ENCODE measurements at places on chromosomes 12 and 14.

DNA sequence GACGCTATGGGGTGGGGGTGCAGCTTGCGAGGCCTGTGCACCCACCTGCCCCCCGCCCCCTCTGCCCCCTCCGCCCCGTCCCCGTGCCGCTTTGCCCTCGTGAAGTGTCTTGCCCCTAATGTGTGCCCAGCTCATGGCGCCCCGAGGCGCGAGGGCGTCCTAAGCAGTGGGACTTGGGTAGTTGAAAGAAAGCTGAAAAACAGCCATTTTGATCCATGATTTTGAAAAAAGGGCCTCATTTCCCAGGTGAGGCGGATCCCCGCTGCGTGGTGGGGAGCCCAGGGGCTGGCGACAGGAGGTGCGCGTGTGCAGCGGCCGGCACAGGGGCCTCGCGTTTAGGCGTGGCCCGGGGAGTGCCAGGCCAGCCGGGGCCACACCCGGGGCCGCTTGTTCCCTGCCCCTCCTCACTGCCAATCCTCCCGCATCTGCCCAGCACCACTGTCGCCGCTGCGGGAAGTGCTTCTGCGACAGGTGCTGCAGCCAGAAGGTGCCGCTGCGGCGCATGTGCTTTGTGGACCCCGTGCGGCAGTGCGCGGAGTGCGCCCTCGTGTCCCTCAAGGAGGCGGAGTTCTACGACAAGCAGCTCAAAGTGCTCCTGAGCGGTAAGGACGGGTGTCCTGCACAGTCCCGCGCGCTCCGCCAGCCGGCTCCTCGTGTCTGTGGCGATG is 11.8 kb downstream of the ZFYVE21 start:
- no peak for DNase-seq

DNA sequence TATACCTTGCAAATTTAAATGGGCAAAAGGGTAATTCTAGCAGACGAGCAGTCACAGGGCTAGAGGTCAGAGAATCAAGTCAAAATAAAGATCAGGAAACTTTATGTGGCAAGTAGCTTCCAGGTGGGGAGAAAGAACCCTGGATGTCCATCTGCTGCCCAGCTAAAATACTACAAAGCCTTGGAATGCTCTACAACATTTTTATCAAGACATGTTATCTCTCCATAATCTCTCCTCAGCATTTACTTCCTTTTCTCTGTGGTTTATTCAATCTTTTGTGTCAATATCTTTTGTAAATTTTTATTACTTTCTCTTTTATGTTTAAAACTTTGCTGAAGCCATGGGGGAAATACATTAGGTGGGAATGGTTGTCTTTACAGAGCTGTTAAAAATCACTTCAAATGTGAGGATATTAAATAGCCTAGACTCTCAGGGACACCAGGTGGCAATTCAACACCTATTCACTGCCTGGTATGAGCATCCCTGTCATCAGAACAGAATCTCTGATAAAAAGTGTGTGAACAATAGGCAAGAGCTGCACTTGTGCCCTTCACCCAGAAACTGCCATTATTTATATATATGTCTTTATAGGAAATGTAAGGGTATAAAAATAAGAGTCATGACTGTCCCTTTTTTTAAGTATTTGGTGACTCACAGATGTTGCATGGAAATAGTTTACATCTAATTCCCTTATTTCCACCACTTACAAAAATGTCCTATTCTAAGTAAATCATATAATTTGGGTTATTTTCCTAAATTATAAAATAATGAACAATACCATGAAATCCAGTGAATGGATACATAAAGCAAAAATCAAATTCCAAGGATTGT is 152.9 kb downstream of the EPS8 start:
- DNase-seq, result no peak

GRCh38 chr12:132131952-132132351 is 12.2 kb downstream of the DDX51 start:
- no peak for DNase-seq

DNA sequence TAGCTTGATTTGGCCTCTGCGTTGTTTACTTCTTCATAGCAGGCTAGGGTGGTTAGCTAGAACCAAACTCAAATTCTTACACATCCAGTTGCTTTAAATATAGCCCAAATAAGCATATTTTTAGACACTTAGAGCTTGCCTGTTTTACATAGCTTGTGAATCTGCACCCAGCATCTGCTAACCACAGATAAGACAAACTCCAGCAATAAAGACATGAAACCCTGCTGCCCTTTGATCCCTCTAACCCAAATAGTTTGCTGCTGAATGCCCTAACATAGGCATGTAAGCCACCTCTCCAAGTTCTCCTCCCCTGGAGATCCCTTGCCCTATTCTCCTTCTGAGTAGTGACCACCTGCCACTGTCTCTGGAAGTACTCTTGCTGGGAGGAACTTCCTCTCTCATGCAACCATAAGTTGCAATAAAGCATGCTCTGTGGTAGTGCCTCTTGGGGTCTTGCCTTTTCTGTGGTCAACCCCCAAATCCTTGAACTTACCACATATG is 185.6 kb downstream of the TMEM117 start:
- no peak for DNase-seq

GRCh38 chr14:87014856-87015255 is 978.1 kb downstream of the GALC start:
- no peak for DNase-seq

- no peak for DNase-seq
These were observed 602.9 kb downstream of the DIO2 start for GRCh38 chr14:79608446-79608845.

GRCh38 chr14:105126126-105126980 is 42.2 kb downstream of the JAG2 start:
- no peak for DNase-seq

DNA sequence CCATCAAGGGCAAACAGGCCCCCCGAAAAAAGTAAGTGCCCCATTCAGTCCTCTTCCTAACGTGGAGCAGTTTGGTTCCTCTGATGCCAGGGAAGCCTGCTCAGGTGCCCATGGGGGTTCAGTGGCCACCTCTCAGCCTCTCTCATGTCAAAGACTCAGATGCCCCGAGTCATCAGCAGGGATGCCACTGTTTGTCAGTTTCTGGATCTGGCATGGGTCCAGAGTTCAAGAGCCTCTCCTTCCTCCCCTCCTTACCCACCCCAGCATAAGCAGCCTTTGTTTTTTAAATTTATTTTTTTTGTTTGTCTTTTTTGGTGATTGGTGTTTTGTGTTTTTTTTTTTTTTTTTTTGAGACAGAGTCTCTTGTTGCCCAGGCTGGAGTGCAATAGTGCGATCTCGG is 11.3 kb downstream of the KMT5A start:
- no peak for DNase-seq

- DNase-seq, result no peak
These were observed 171.4 kb downstream of the CRADD start for GRCh38 chr12:93848523-93849101.

All from body of pancreas (tissue), 4 donors.